ENCODE measurements at places on chromosomes 4 and X.

GRCh38 chrX:110836001-110836400 is 40.4 kb upstream of the CHRDL1 start:
- no peak for DNase-seq

GRCh38 chr4:184937745-184938144 is 80.5 kb upstream of the HELT start:
- DNase-seq, result no peak

DNA sequence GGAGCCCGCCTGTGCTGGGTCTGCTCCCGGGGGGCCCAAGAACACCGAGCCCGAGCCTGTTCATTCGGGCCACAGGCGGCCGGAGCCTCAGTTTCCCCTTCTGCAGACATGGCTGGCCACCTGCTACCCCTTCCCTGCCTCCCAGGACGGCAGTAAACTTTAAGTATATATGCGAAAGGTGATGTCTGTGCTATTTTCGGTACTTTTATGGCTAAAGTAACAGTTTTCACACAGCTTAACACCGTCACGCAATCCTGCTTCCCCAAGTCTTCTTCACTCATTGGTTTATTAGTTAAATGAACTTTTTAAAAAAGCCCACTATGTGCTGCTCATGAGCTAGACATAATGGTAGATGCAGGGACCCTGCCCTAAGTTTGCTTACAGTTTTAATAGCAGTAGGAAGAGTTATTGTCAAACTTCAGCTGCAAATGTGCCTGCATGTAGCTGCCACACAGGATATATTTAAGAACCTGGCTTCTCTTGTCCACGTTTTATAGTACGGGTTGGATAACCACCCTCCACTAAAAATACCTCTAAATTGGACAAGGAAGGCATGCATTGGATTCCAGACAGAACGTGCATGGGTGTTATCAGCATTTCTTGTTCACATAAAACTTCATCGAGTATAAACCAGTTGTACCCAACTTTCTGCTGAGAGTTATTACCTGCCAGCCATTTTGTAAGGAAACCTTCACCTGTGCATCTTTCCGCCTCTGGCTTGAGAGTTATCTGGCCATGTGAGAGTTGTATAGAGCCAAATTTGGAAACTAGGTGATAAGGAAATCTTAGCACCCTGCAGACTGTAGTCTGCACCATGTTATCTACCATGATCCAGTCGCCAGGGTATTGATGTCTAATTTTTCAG is 741 bp downstream of the ANAPC4 start:
- no peak for DNase-seq

- DNase-seq, result no peak
Measured at GRCh38 chr4:157165935-157166610, 54.5 kb upstream of the GRIA2 start.

GRCh38 chrX:8692871-8693270 is 39.1 kb downstream of the ANOS1 start:
- no peak for DNase-seq

GRCh38 chr4:157655096-157655809 is 434.7 kb downstream of the GRIA2 start:
- DNase-seq, result no peak

DNA sequence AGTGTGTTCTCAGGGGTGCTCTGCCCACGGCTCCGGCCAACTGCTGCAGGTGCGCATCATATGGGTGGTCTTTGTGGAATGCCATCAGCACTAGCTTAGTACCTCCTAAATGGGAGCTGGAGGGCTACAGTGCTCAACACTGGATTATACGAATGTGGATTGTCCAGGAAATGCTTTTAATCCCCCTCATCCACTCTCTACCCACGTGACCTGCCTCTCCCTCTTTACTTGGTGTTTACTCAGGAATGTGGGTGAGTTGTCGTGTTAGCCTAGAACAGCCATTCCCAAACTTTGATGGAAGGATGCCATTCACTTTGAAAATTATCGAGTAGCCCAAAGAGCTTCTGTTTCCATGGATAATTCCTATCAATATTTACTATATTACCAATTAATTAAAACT is 150.8 kb downstream of the PTTG2 start:
- DNase-seq, result no peak

GRCh38 chr4:95294321-95294720 is 254.5 kb downstream of the UNC5C start:
- DNase-seq, result no peak

DNA sequence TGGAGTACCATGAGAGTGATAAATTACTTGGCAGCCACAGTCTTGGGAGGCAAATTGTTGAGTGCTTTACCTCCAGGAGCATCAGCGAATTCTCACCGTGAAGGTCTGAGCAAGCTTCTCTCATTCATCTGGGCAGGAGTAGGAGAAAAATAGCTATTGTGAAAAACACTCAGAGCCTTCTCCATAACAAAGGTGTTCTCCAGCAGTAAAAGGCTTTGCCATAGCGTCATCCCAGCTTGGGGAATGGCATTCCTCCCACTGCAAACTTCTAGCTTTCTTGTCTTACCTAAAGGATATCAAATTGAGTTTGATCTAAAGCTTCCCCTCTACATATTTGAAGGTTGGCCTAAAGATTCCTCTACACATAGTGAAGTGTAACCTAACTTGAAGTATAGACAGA is 29.8 kb upstream of the MAGEA11 start:
- DNase-seq, result no peak

All from stimulated activated CD8-positive, alpha-beta memory T cell treated with anti-CD3 and anti-CD28 coated beads, Interleukin-15, amount 100 ng/mL, for 24 hours (primary cell).